ENCODE measurements at places on chromosomes 3 and 15.

GRCh38 chr15:95162531-95162930, 931.2 kb downstream of the MCTP2 start:
- DNase-seq: no peak

- no peak for DNase-seq
These were observed 474 bp downstream of the MINAR1 start for GRCh38 chr15:79432345-79433275.

GRCh38 chr3:11373654-11374053, 101.5 kb downstream of the ATG7 start:
- DNase-seq: no peak

DNA sequence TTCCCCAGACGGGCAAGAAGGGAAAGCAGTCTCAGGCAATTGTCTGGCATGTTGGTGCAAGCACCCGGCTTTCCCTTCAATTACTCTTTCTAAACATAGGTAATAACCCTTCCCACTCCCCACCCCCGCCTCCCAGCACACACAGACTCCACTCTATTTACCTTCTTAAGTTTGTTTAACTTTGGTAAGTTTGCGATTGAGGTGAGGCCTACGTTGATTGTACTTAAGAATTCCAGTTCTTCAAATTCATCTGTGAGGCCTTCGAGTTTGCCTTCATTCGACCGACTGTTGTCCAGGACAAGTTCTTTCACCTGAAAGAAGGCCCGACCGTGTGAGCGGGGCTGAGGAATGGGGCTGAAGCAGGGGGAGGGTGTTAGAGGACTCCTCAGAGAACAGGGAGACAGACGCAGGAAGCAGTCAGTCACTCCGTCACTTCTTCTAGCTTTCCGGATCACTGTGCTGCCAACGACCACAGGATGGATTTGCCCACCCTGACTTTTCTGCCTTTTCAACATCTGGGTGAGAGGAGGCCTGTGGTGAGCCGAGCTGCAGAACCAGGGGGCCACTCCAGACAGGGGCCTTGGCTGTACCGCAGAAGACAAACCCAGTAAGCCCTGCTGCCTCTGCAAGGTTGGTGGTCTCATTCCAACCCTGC, 33.0 kb downstream of the ANP32A start:
- no peak for DNase-seq

- DNase-seq: no peak
These were observed 40.6 kb downstream of the PRICKLE2 start for GRCh38 chr3:64184621-64185020.

DNA sequence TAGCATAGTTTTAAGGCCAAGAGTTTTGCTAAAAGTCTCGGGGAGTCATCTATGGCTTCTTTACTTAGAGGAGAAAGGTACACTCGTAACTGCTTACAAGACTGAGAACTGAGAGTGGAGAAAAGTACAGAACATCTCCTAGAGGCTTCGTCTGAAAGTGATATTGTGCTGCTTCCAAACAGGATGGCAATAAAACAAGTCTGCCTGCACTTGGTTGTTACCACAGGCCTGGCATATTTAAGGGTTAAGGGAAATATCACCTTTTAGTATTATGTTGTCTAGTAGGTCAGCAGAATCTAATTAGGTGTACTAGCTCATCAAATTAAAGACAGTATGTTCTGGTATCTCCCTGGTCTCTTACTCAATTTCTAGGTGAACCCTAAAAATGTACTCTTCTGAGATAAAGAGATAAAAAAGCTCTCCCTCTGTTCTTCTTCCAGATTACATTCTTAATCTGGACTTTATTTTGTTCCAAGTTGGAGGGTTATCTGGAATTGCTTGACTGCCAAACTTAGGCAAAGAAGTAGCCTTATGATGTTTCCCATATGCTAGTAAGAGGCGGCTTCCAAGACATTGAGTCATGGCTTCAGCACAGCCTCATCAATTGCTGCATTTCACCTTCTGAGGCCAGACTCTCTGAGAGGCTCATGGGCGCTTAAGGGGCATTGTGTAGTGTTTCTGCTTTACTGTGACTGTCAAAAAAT, 181.3 kb downstream of the LSAMP start:
- no peak for DNase-seq

GRCh38 chr3:34212175-34212574, 413.7 kb downstream of the PDCD6IP start:
- DNase-seq: no peak

GRCh38 chr3:30199096-30199759, 407.2 kb upstream of the TGFBR2 start:
- no peak for DNase-seq

GRCh38 chr3:160125258-160125657, 100.0 kb upstream of the C3orf80 start:
- DNase-seq: no peak

DNA sequence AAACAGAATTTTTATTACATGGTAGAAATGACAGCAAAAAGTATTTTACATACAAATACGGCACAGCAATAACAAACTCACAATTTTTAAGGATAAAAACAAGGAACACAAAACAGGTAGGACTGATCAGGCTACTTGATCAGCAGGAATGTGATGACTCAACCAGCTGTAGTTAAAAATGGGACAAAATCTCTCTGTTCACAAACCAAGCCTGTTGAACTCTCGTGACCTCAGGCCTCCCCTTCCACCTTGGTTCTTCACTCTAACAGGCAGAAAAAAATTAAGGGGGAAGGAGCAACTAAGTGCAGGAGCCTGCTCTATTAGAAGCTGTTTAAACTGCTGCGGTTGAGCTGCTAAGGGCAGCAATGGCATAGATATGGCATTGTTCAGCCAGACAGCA, 18.7 kb downstream of the FBXL22 start:
- DNase-seq: no peak

GRCh38 chr3:39166932-39167532, 13.6 kb upstream of the CSRNP1 start:
- DNase-seq: no peak

GRCh38 chr3:191047930-191048329, 151.1 kb upstream of the OSTN start:
- DNase-seq: no peak

GRCh38 chr15:88898736-88899135, 3.4 kb upstream of the HAPLN3 start:
- DNase-seq: no peak

DNA sequence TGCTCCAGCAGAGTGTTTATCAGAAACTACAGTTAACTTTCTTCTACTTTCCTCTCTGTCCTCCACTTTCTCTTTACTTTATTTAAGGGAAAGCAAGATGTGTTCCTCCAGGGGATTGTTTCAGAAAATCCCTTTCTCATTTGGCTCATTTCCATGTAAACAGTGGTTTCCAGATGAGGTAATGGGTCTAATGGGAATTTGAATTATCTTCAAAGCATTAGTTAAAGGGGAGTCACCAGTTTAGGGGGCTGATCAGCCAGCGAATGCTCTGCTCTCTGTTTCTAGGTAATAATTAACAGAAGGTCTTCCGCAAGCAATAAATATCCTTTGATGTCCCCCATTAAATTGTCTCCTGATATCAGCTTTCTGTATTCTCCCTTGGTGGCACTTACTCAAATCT, 30.4 kb upstream of the ZNF639 start:
- DNase-seq: no peak

- DNase-seq: no peak
These were observed 138.1 kb downstream of the GREM1 start for GRCh38 chr15:32855942-32856341.

GRCh38 chr3:194276768-194277103, 74.4 kb downstream of the CPN2 start:
- no peak for DNase-seq

DNA sequence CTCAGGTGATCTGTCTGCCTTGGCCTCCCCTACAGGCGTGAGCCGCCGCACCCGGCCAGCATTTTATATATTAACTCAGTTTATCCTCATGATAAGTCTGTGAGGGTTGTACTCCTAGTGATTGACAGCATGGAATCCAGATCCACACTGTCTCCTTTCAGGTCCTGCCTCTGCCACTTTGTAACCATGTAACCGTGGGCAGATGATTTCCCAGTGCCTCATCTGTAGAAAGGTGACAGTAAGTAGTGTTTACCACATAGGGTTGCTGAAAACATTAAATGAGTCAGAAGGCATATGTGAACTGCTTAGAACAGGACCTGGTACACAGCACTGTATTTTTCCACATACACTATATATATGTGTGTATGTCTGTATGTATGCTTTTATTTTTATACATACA, 2.4 kb downstream of the FYTTD1 start:
- DNase-seq: no peak

GRCh38 chr3:5520237-5520636, 332.7 kb downstream of the EDEM1 start:
- no peak for DNase-seq

DNA sequence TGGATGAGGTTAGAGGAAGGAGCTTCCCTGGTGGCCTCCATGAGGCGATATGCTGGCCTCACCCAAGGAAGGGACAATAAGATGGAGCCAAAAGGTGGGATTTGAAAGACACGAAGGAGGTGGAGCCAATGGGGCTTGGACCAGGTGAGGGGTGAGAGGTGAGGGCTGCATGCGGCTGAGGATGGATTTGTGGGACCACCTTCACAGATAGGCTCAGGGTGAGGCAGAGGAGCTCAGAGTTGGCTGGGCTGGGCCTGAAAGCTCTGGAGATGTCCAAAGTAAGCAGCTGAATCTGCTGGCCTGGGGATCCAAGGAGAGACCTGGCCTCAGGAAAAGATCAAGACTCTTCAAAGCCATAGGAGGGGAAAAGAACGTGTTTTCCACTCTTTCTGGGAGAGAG, 49.8 kb downstream of the EXOG start:
- DNase-seq: no peak

- no peak for DNase-seq
These were observed 21.5 kb upstream of the KCNMB3 start for GRCh38 chr3:179272385-179272784.

GRCh38 chr3:107619549-107619948, 96.8 kb downstream of the BBX start:
- no peak for DNase-seq

DNA sequence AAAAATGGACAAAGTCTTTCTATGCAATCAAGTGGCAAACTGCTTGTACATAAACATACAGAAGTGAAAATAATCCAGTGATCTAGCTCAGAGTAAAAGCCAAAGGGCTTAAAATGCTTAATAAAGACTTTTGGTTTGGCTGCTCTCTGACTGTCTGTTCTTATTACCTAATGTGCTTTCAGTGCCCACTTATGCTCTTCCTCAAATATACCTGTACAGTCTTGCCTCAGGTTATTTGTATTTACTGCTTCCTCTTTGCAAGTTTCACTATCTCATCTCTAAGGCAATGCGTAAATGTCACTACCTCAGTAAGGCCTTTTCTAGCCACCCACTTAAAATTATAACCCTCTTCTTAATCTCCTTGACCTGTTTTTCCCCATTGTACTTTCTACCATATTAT, 171.8 kb downstream of the EPHA6 start:
- DNase-seq: no peak

GRCh38 chr3:32143849-32144757, 37.7 kb downstream of the GPD1L start:
- DNase-seq: peak; percentile 34

DNA sequence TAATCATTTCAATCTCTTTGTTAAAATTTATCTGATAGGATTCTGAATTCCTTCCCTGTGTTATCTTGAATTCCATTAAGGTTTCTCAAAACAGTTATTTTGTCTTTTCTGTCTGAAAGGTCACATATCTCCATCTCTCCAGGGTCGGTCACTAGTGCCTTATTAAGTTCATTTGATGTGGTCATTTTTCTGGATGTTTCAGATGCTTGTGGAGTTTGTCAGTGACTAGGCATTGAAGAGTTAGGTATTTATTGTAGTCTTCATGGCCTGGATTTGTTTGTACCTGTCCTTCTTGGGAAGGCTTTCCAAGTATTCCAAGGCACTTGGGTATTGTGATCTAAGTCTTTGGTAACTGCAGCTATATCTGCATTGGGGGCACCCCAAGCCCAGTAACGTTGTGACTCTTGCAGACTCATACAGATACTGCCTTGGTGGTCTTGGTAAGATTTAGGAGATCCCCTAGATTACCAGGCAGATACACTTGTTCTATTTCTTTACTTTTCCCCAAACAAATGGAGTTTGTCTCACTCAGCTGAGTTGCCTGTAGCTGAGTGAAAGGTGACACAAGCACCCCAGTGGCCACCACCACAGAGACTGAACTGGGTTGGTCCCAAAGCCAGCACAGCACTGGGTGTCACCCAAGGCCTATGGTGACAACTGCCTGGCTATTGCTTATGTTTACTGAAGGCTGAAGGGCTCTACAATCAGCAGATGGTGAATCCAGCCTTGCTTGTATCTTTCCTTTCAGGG, 18.9 kb upstream of the SLC27A2 start:
- no peak for DNase-seq

DNA sequence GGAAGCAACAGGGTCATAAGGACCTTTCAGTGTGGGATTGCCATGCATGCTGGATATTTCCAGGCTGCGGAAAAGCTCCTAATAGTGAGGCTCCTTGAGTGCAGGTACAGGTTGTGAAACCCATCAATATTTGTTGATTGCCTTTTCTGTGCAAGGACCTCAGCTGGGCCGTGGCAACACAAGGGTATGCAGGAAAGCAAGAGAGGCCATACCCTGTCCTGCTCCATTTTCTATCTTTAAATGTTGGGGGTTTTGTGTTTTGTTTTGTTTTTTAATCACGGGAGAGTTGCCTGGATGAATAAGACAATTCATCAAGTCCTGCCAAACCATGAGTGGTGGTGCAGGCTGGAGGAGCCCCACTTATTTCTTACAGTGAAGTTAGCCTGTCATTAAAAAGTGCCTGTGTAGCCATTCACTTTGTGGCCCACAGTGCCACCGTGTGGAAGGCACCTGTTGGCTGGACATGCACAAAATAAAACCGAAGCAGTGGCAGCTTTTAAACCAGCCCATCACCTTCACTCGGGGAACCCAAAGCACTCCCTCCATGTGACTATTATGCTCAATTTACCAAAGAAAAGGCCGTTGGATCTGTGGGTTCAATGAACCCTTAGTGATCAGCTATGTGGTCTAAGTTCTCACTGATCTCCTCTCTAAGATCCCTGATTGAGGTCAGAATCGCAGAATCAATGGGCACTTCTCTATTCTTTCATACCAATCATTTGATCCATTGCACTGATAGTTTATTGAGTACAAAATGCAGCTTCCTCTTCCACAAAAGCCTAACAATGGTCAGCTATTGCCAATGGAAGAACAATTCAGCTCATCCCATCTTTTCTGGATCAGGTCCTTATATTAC, 42.2 kb downstream of the CLDN18 start:
- DNase-seq: no peak

GRCh38 chr3:23723930-23724329, 81.8 kb upstream of the UBE2E1 start:
- DNase-seq: no peak

- no peak for DNase-seq
These were observed 238.1 kb downstream of the CPNE4 start for GRCh38 chr3:131796558-131797198.
